ENCODE measurements at places on chromosomes 3 and 15.

DNA sequence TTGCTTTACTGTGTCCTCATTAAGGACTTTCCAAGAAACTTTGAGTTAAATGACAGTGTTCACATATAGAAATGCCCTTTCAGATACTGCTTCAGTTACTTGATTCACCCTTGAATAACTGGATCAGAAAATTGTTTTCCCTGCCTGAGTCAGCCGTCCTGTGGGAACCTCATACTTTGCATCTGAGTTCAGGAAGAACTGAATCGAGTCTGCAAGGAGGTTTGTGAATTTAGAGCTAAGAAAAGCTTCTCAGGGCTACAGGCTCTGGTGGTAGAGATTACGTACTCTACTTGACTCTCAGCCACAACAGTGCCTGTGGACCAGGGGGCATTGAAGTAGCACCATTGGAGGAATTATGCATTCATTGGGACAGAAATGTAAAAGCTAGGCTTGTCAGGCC is 252.4 kb upstream of the C2CD4B start:
- DNase-seq: no peak

DNA sequence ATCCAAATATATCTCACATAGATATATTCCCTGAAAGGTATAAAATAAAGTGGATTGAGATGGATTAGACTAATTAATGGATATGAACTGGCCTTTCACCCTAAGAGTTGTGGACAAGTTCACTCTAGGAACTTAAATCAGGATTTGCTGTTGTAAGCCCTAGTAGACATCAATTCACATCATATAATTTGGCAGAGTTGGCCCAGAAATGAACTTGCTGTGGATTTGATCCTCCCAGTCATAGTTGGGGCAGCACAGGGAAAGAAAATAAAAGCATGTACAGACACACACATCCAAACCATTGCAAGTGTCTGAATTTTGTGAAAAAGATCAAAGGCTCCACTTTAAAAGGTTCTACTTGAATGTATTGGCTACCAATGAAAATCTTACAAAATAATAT is 734.7 kb upstream of the NR2F2 start:
- DNase-seq: no peak

DNA sequence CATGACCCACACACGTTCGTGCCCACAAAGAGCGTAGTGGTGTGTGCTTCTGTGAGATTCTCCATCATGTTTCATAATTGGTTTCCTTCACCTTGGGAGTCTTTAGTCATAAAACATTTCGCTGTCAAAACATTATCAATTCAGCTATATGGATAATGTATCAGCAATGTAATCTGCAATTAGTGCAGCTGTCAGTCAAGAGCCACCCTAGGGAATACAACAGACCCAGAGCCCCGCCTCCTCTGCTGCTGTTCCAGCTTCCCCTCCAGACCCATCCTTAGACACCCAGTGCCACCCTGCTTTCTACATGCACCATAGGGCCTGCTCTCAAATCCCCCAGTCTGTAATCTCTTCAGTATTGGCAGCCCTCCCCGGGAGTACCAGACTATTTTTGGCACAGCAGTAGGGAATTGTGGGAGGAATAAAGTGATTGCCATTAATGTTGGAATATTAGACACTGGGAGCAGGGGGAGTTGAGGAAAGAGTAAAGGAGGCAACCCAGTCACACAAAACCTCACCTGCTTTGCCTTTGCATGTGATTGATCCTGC is 31.5 kb upstream of the C3orf80 start:
- no peak for DNase-seq

DNA sequence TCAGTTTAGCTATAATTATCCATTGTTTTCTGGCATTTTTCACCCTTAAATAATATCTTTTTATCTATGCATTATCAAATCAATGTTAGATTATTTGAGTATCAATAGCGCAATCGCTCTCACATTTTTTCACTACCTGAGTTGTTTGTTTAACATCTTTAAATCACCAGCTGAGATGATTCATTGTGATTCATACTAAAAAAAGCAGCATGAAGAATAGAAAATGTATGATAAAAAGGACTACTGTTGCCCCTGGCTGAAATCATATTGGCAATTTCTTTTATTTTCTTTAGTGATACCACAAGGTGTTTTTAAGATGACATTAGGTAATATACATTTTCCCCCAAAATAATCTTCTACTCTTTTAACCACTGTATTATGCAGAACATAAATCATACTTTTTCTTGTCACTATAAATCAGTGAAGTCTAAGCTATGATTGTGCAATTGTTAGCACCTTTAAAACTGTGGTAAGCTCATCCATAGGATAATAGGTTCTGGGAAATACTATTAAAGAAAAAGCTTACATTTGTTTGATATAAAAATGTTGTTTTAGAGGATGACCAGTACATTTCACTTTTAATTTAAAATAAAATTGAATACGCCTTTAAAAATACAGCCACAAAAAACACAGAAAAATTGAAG is 889.1 kb downstream of the NAALADL2 start:
- no peak for DNase-seq

- no peak for DNase-seq
Measured at GRCh38 chr15:96977886-96978285, 647.4 kb downstream of the NR2F2 start.

GRCh38 chr3:42572278-42572677 is 9.5 kb downstream of the SEC22C start:
- no peak for DNase-seq
